Fibroblast of lung (primary cell): ENCODE measurements at places on chromosomes 11 and 22. TPM values are rescaled to one million over a fixed set of nuclear protein-coding genes. Genes with fewer than 3 reads are reported as not detected.

OR10A2 gene
- not detected in 2 replicates for total RNA-seq

ANO5 gene
- total RNA-seq: 0.77 and 4.1 TPM in 2 replicates

SPON1 gene
- total RNA-seq: 3.5 and 30.6 TPM in 2 replicates

SLC2A11 gene
- total RNA-seq: 8.7 and 14.9 TPM in 2 replicates

GRAMD4 gene
- 37.3 and 57.0 TPM in 2 replicates for total RNA-seq

GAS2L1 gene
- total RNA-seq: 6.9 and 8.9 TPM in 2 replicates

IRAG1 gene
- 25.7 and 55.5 TPM in 2 replicates for total RNA-seq

RBM14 gene
- 14.1 and 27.6 TPM in 2 replicates for total RNA-seq

SLC16A8 gene
- under 0.01 and 0.26 TPM in 2 replicates for total RNA-seq

OR6T1 gene
- total RNA-seq: not detected in 2 replicates
